ENCODE measurements at places on chromosomes 12 and 14.

DNA sequence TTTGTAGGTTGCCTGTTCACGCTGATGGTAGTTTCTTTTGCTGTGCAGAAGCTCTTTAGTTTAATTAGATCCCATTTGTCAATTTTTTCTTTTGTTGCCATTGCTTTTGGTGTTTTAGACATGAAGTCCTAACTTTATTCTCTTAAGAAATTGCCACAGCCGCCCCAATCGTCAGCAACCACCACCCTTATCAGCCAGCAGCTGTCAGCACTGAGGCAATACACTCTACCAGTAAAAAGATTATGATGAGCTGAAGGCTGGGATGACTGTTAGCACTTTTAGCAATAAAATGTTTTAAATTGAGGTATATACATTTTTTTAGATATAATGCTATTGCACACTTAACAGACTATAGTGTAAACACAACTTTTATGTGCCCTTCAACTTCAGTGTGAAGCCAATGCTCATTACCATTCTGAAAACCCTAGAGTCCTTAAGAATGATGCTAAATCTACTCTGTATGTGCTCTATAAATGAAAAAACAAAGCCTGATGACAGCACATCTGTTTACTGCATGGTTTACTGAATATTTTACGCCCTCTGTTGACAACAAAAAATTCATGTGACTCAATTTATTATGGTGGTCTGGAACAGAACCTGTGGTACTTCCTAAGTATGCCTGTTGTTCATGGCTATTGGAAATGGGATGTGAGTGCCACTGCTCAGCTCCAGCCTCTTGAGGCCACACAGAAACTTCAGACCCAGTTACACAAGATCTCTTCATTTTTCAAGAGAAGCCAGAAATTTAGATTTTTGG, 197.4 kb downstream of the DUSP6 start:
- DNase-seq = no peak

DNA sequence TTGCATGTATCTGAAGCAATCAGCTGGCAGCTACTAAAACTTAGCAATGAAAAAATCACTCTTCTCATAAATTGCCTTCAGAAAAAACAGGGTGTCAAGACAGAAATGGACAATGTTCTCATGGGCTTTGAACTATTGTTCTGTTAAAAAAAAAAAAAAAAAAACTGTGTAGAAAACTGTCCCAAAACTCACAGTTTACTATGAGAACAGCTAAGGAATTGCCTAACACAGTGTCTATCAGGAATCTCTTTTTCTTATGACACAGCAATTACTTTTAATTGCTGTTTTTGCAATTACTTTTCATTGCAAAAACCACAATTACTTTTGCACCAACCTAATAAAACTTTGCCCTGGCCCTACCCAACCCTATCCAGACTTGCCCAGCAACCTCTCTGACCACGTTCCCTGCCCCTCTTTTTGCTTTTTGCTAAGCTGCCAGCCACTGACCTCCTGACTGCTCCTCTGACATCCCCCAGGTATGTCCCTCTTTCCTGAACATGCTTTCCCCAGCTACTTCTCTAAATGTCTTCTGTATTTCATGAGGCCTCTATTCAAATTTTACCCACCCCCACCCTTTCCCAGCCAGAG, 68.0 kb upstream of the SLCO1C1 start:
- no peak for DNase-seq

- DNase-seq = no peak
These were observed 2.3 kb upstream of the AGAP2 start for GRCh38 chr12:57740656-57741412.

- DNase-seq = no peak
These were observed 190.6 kb downstream of the ITPR2 start for GRCh38 chr12:26642361-26642760.

- DNase-seq = no peak
These were observed 179.3 kb downstream of the RAD51B start for GRCh38 chr14:67998834-67999233.

GRCh38 chr12:2891240-2892053, 756 bp downstream of the TULP3 start:
- DNase-seq = peak; percentile 7
